ENCODE measurements at places on chromosomes 3 and 15.

DNA sequence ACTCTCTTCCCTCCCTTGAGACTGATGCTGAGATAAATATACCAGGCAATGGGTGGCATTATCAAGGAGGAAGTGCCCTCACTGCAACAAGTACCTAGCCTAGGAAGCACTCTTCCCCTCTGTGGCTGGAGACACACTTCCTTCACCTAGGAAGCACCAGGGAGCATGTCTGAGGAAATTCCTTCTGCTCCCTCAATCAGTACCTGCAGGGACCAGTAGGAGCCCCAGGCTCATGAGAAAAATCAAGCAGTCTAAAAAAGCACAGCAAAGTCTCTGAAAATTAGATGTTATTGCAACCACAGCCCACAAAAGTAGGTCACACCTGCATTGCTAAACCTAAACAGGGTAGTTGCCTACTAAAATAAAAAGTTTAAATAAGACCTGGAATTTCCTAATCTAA lies 78.2 kb upstream of the TRPM1 start:
- DNase-seq: no peak

- DNase-seq: no peak
Observed at GRCh38 chr3:19735111-19735510, 198.9 kb downstream of the EFHB start.

DNA sequence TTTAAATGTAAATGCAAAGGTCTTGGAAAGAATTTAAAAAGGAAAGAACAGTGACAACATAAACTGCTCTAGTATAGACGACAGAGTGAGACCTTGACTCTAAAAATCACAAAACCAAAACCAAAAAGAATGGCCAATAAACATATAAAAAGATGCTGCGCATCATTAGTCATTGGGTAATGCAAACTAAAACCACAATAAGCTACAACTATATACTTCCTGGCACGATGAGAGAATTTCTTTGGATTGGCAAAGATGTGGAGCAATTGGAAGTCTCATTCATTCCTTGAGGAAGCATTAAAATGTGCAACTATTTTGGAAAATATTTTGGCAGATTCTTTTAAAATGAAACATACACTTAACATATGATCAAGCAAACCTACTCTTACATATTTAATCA lies 98.7 kb upstream of the ZPLD1 start:
- DNase-seq: no peak

GRCh38 chr15:61196156-61196555 lies 32.9 kb downstream of the RORA start:
- DNase-seq: no peak

DNA sequence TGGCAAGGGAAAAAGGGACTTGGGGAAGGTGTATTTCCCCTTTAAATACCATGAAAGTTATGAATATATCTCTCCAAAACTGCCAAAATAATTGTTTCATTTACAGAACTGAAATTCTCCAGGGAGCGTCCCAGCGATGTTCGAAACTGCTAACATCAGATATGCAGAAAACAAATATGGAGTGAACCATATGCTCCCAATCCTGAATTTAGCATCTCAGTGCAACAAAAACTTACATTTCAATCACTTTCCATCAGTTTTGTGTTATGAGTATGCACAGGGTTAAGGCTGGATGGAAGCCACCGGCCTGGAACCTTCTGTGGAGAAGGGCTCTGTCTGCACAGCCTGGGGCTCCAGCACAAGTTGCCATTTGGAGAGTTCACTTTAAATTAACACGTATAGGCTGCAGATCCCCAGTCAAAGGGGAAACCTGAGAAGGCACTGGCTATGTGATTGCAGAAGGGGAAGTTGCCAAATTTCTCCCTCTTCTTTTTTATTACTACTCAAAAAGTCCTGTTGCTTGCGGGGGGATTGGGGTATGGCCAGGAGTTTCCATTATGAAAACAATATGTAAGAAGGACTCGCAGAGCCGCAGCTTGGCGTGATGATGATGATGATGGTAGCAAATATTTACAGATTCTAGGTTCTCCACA lies 56.9 kb upstream of the FOXP1 start:
- no peak for DNase-seq

GRCh38 chr3:106566277-106566676 lies 697.5 kb upstream of the CBLB start:
- DNase-seq: no peak

- DNase-seq: no peak
Observed at GRCh38 chr3:138915503-138916498, 31.1 kb downstream of the FOXL2 start.

GRCh38 chr15:70093481-70094319 lies 4.0 kb downstream of the TLE3 start:
- DNase-seq: no peak

DNA sequence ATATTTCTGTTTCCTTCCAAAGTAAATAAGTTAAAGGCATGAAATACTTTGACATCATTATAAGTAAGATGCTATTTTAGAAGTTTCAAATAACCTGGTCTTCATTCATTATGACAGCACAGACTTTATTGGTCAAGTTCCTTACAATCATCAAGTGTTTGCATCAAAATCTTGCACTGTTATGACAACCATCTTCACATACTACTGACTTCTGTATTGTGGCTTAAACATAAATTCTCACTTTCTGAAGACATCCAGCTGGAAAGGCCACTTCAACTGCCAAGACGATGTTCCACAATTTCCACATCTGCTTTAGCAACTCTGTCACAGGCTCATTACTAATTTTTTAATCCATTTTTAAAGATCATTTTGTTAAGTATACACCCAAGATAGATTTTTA lies 408.0 kb downstream of the MECOM start:
- no peak for DNase-seq

GRCh38 chr3:119145500-119146167 lies at the start of gene TEX55:
TSS of gene TEX55 (plus strand) at chr3:119146165. CDS start at chr3:119146190, 25 bp downstream.
- DNase-seq: peak; percentile 41

DNA sequence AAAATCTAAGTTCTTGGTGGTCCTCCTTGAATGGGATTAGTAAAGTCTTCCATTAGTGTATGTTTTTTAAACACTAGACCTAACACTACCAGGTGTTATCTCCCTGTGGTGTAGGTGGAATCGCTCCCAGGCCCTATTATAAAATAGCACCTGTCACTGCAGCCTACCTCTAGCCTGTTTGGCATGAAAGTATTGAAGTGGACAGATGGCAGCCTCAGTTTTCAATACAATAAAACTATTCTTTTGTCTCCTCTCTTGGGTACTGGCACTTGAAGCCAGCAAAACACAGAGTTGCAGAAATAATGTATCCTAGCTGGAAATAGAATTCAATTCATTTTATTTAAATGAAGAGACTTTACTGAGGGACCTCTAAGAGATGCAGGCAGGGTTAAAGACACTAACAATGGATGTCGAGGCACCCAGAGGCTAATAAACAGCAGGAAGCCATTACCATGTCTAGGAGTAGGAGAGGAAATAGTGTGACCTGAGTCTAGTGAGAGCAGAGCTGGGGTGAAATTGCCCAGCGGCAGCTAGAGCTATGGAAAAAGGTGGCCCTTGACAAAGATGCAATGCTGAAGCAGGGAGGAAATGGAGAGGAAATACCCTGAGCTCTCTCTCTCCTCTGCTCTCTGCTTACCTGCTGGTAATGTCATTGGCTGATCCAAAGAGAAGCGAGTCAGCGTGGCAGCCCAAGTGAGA lies 49.1 kb upstream of the TMEM158 start:
- DNase-seq: peak; percentile 11

DNA sequence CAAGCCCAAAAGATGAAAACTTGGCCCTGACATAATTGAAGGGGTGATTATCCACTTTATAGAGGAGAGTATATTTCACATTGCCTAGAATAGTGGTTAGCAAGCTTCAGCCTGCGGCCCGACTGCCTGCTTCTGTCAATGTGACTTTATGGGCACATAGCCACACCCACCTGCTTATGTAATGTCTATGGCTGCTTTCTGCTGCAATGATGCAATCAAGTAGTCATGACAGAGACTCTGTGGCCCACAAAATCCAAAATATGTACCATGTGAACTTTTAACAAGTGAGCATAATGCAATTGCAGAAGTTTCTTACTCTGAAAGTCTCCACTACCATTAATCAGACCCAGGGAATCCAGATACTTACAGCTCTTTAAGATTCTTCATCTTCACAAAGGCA lies 103.1 kb downstream of the LRIG1 start:
- DNase-seq: no peak

DNA sequence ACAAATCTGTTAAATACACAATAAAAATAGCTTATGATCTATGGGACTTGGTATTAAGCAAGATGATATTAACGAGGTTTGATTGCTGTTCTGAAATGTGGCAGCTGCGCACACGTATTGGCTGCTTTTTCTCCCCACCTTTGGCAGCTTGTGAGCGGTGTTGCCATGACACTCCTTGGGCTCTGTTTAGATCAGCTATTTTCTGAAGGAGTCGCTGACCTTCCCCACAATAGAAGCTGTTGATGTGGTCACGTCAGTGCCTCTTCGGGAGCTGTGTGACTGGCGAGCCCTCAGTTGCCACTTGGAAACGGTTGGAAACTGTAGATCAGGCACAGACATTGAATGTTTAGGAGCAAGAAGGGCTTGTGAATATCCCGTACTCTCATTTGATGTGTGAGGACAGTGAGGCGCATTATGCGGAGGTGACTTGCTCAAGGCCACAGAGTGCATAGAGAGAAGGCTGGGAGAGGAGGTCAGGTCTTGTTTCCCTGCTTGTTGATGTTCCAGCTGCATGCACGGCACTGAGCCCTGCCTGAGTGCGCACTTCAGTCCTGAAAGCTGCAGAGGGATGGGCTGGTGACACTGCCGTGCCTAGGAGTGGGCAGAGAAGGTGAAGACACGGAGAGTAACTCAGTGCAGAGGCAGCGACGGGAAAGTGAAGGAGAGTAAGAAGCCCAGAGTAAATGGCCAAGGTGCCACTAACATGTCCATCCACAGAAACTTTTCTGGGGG lies 198.4 kb downstream of the LPP start:
- no peak for DNase-seq
